ENCODE measurements at places on chromosomes 2 and 18. TPM values are rescaled to one million over a fixed set of nuclear protein-coding genes. Genes with fewer than 3 reads are reported as not detected.
A peak's percentile ranks its signal among the peaks of the same experiment; 100 is the strongest.

- DNase-seq: no peak
These were observed 11.2 kb upstream of the NEMP2 start for GRCh38 chr2:190545555-190546385.

GRCh38 chr2:81549646-81550045 is 1245.1 kb upstream of the LRRTM1 start:
- no peak for DNase-seq

GRCh38 chr2:81266106-81266505 is 961.6 kb upstream of the LRRTM1 start:
- DNase-seq: no peak

DNA sequence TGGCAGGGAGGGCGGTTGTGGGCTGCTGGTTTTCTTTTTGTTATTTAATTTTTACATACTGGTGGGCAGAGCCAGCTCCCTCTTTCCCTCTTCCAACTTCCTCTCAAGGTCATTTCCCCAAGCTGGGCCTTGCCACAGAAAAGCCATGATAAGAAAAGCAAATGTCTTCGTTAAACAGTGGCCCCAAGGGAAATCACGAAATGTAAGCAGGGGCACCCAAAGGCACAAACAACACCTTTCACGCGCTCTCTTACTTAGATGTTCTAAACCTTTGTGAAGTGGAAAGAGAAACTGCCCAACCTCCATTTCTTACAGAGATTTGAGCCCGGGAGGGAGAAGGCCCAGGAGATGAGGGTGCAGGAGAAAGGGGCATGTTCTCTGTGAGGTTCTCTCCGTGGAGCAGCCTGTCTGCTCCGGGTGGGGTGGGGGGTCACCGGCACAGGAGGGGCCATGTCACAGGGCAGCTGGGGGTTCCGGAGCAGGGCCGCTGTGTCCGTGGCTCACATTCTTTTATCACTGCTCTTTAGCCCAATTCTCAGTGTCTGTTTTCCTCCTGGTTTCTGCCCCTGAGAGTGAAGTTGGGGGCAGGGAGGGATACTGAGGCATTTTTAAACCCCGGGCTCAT is 190.7 kb upstream of the GATA6 start:
- no peak for DNase-seq

DNA sequence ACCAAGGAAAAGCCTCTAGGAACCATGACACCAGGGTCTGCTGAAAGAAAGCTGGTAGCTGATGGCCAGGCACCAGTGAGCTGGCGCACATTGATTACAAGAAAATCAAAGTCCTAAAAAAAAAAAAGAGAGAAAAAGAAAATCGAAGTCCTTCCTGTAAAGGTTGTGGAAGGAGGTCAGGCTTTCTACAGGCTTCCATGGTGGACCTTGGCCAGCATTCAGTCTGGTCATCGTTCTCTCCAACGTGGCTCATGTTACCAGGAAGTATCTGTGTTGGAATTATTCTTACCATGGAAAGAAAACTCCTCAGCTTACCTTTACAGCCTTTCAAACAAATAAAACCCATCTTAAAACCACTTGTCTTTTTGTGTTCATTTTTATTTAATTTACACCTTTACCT is 65.6 kb downstream of the CYB5A start:
- DNase-seq: no peak

DNA sequence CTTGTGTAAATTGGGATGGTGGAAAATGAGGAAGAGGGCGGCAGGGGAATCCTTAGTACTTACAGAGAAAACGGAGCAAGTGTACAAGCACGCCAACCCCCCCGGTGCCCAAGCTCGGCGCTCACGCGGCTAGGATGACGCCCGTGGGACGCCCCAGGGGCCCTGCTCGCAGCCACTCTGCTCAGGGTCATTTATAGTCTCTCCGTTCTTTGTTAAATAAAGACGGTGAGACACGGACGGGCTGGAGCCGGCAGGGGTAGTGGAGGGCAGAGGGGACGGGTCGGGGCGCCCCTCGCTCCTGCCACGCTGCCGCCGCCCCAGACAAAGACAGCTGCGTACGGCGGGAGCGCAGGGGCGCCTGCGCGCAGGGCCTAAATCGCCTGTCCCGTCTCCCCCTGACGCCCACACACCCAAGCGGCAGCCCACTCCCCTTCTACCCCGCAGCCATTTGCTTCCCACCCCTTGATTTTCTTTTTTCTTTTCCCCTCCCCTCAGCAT is 37.8 kb downstream of the PCBP1 start:
- peak; percentile 67 for DNase-seq

DNA sequence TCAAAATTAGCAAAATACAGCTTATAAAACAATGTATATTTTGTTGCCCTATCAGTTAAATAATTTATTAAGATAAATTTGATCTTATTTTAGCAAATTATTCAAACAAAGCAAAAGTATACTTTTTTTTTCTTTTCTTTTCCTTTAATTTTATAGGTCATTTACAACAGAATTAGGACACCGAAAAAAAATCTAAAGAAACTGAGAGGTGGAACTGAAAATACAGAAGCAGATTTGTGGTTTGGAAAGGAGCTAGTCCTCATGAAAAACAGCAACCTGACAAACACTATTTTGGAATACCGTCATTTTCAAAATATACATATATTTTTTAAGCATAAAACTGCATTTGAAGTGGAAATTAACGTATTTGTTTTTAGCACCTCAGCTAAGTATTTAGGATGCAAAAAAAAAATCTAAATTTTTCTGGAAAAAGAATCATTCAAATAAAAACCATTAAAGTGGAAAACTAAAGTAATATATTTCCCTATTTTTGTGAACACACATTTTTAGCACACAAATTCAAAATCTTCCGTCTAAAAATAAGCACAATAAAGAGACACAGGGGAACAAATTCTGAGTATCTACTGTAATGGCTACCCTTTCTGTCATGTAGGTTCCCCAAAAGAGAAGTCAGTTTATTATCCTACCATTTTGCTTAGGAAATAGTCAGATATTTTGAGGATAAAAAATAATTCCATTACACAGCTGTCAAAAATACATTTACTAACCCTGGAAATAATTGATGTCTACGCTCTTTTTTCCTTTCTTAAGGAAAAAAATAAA is 2.7 kb downstream of the CCDC88A start:
- DNase-seq: no peak

DNA sequence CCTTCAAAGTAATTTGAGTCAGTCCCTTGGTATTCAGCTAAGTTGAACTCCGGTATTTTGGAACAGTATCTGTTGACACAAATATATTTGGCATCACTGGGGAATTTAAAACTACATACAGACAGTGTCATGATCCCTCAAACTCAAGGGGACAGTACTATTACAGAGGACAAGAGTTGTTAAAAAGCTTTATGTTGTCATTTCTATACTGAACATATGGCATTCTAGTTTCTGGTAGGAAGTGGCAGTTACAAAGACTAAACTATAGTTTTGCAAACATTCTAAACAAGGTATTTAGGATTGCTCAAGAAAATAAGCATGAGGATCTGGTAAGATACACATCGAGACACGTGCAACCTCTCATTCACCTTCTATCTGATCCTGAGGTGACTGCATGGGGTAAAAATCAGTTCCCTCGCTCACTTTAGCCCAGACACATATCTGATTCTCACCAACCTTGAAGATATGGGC is 16.6 kb upstream of the CCNYL1 start:
- DNase-seq: no peak

- DNase-seq: no peak
These were observed 111.7 kb downstream of the ACVR1 start for GRCh38 chr2:157764386-157764785.

DNA sequence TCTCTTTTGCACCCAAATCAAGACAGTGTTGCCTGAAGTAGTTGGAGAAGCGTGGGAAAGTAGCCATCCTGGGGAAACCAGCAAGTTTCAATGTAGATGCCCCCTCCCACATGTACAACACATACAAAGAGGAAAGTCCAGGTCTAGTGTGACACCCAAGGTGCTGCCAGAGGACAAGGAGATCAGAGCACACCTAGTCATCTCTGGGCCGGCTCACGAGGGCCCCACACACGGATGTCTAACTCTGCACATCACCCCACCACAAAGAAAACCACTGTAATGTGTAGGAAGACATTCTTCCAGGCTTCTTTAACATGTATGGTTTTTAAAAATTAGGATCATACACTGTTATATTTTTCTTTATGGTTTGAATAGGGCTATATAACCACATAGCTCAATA is 21.6 kb downstream of the PARD6G start:
- no peak for DNase-seq

DNA sequence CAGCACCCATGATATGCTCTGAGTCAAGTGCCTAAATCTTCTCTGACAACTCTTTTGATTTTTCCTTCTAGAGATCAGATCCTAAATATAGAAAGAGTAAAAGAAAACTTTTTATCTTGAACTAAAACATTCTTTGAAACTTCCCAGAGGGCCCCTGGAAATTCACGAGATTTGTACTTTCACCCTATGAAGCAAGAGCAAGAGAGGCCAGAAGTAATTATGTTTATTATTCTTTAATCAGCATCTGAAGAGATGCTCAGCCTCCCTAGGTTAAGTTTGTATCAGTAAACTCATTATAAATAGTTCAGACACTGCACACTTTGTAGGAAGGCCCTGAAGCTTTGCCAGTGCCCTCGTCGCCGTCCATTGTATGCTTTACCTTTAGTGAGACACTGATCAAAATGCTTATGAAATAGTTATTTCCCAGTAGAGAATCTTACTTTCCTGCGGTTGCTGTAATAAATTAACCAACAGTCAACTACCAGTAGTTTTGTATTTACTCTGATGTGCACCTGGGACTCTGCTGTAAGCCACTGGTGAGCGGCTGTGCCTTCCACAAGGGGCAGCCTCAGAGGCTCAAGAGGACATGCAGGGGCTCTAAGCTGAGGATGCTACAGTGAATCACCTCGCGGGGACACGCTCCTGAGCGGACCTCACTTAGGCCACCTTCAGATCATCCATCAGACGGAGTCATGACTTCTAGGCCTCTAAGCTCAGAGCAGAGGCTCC is 71.9 kb downstream of the BIN1 start:
- no peak for DNase-seq

- no peak for DNase-seq
These were observed 116.5 kb upstream of the SERTAD2 start for GRCh38 chr2:64770137-64770780.

GRCh38 chr2:108924580-108925251 is 64.3 kb downstream of the EDAR start:
- DNase-seq: no peak

DNA sequence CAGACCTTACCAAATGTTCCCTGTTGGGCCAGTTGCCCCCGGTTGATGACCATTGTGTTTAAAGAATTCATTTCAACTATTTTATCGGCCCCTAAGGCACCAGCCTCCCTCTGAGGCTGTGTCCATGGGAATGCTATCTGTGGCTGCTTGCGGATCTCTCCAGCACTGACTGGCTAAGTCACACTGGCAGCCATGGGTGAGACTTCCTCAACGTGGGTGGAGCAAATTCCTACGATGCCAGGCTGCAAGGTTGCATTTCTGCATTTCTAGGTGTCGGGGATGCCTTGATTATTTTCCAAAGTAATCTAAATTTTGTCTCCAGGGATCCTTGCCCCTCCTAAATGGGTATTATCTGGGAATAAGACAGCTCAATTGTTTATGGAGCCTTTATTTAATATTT is 6.2 kb downstream of the CXCR4 start:
- no peak for DNase-seq

- DNase-seq: no peak
These were observed 633 bp downstream of the BCL2 start for GRCh38 chr18:63318889-63319382.

The ANTXR1 gene
- polyA plus RNA-seq: 100 TPM

Data from right renal pelvis (tissue), 4 donors.